ENCODE measurements at places on chromosomes 16 and 17. TPM values are rescaled to one million over a fixed set of nuclear protein-coding genes. Genes with fewer than 3 reads are reported as not detected.

Gene AOC3
- total RNA-seq: 1.5 TPM

Gene ABCC12
- total RNA-seq: not detected

Gene LGALS9B
- not detected for total RNA-seq

Gene COIL
- 21.7 TPM for total RNA-seq

Gene HAPSTR1
- 30.5 TPM for total RNA-seq

Gene CEP295NL
- 0.71 TPM for total RNA-seq

Gene SLC5A11
- total RNA-seq: 0.69 TPM
